Suprapubic skin (tissue), 4 donors: ENCODE measurements at places on chromosomes 13 and 19. TPM values are rescaled to one million over a fixed set of nuclear protein-coding genes. Genes with fewer than 3 reads are reported as not detected.

The GDF15 gene
- 0.57 TPM for total RNA-seq

The KLF2 gene
- total RNA-seq, result 38.8 TPM

The C19orf85 gene
- total RNA-seq, result not detected

GRCh38 chr13:45219938-45220375 lies 19.1 kb upstream of the KCTD4 start:
- H3K27ac ChIP-seq, result no peak overlapping the region
- H3K36me3 ChIP-seq, result no peaks in the 10 kb centered on the region
- no peak overlapping the region for H3K4me3 ChIP-seq
- no peaks in the 10 kb centered on the region for H3K27me3 ChIP-seq

GRCh38 chr19:41327076-41327575 lies 17.2 kb downstream of the CCDC97 start:
- H3K36me3 ChIP-seq, result peaks cover 17% of the 10 kb centered on the region
- H3K27me3 ChIP-seq, result no peaks in the 10 kb centered on the region
- peak overlapping the region; percentile 74 for H3K27ac ChIP-seq
- H3K4me3 ChIP-seq, result peak overlapping the region; percentile 43
- DNase-seq, result no peak

DNA sequence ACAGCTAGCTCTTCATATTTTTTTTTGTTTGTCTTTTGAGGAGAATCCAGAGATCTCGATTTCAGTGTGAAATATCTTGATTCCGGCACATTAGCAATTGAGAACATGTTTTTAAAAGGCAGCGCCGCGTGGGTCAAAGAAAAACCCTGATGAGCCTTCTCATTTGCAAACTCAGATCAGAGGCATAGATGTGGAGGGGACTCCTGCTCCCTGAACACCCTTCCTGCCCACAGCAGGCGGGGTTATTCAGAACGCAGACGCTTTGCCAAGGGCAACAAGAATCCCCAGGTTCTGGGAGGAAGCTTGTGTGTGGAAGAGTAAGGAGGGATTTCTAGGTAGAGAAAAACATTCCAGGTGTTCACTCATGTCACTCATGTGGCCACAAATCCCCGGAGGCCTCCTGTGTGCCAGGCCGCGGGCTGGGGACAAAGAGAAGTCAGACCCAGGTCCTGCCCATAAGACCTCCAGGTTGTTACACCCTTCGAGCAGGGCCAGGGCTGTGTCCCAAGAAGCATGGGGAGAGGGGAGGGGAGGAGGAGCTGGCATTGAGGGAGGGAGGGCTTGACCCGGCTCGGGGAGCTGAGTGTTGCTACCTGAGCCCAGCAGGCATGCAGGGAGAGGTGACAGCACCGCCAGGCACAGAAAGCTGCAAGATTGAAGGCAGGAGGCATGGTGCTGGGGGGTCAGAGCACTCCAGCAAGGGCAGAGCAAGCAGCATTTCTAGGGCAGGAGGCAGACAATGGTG lies 15.9 kb upstream of the IGLON5 start:
- no peak overlapping the region for H3K27ac ChIP-seq
- peaks cover 39% of the 10 kb centered on the region for H3K27me3 ChIP-seq
- DNase-seq, result peak; percentile 44
- no peak overlapping the region for H3K4me3 ChIP-seq

GRCh38 chr13:93505104-93505952 lies 278.7 kb downstream of the GPC6 start:
- DNase-seq, result no peak
- H3K27me3 ChIP-seq, result no peaks in the 10 kb centered on the region
- no peak overlapping the region for H3K4me3 ChIP-seq
- no peaks in the 10 kb centered on the region for H3K36me3 ChIP-seq
- H3K27ac ChIP-seq, result no peak overlapping the region

DNA sequence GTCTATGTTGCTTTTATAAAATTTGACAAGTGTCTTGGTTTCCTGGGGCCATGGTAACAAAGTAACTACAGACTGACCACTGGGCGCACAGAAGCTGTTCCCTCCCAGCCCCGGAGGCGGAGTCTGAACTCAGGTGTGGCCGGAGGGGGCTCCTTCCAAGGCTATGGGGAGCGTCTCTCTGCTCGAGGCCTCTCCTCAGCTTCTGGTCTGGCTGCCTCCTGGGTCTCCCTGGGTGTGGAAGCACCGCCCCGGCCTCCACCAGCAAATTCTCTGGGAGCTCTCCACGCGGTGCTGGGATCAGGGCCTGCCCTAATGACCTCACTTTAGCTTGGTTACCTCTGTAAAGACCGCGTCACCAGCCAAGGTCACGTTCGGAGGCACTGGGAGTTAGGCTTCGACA lies 45.7 kb upstream of the F7 start:
- H3K27me3 ChIP-seq, result no peaks in the 10 kb centered on the region
- H3K27ac ChIP-seq, result no peak overlapping the region
- H3K36me3 ChIP-seq, result peaks cover 21% of the 10 kb centered on the region
- H3K4me3 ChIP-seq, result no peak overlapping the region
- DNase-seq, result no peak

DNA sequence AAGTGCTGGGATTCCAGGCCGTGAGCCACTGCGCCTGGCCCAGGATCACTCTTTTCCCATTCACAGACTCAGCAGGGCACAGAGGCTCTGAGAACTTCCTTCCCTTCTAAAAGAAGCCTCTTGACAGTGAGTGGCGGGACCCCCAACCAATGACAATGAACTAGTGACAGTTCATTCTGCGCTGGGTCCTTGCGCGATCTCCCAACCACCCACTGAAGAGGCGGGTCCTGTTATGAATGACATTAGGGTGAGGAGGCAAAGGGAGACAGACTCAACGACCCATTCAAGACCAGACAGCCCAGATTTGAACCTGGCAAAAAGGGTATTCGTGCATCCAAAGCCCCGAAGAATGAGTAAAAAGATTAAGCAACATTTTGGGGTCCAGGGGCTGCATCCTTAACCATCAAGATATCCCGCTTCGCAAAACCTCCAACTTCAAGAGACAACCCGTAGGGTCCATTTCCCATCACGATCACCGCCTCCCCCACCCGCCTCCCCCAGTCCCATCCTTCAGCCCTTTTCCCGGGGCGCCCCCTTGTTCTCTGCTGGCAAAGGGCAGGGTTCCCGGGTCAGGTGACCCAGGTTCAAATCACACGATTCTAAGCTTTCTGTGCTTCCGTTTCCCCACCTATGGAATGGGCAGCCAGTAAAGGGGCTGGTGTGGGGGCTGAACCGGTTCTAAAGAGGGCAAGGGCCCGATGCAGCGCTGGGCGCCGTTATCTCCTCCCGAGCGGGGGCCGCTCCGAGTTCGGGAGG lies 719 bp downstream of the SUGP2 start:
- H3K27me3 ChIP-seq, result no peaks in the 10 kb centered on the region
- peak; percentile 91 for DNase-seq
- H3K36me3 ChIP-seq, result peaks cover 27% of the 10 kb centered on the region
- peak overlapping the region; percentile 83 for H3K4me3 ChIP-seq

- no peaks in the 10 kb centered on the region for H3K4me1 ChIP-seq
- H3K4me3 ChIP-seq, result no peak overlapping the region
- H3K27ac ChIP-seq, result no peak overlapping the region
- H3K27me3 ChIP-seq, result peaks cover 12% of the 10 kb centered on the region
- DNase-seq, result no peak
- H3K36me3 ChIP-seq, result no peaks in the 10 kb centered on the region
Measured at GRCh38 chr19:29741776-29742175, 26.7 kb upstream of the C19orf12 start.

- no peaks in the 10 kb centered on the region for H3K27me3 ChIP-seq
- no peak overlapping the region for H3K4me3 ChIP-seq
- no peak overlapping the region for H3K27ac ChIP-seq
- H3K36me3 ChIP-seq, result no peaks in the 10 kb centered on the region
Measured at GRCh38 chr19:18368504-18369222, 17.3 kb upstream of the GDF15 start.

GRCh38 chr19:6510618-6511017 lies 8.5 kb upstream of the TUBB4A start:
- H3K27me3 ChIP-seq, result no peaks in the 10 kb centered on the region
- peaks cover 9% of the 10 kb centered on the region for H3K4me1 ChIP-seq
- H3K27ac ChIP-seq, result no peak overlapping the region

- H3K27me3 ChIP-seq, result no peaks in the 10 kb centered on the region
- no peaks in the 10 kb centered on the region for H3K36me3 ChIP-seq
- no peak overlapping the region for H3K4me3 ChIP-seq
- no peaks in the 10 kb centered on the region for H3K4me1 ChIP-seq
- DNase-seq, result no peak
- H3K27ac ChIP-seq, result no peak overlapping the region
Measured at GRCh38 chr13:62173958-62174357, 758.3 kb upstream of the PCDH20 start.

- H3K36me3 ChIP-seq, result no peaks in the 10 kb centered on the region
- H3K27me3 ChIP-seq, result no peaks in the 10 kb centered on the region
- no peaks in the 10 kb centered on the region for H3K4me1 ChIP-seq
- no peak overlapping the region for H3K4me3 ChIP-seq
Measured at GRCh38 chr13:44180876-44181536, 192.6 kb upstream of the SERP2 start.

- no peak overlapping the region for H3K27ac ChIP-seq
- no peak overlapping the region for H3K4me3 ChIP-seq
- no peaks in the 10 kb centered on the region for H3K36me3 ChIP-seq
- DNase-seq, result peak; percentile 45
- H3K27me3 ChIP-seq, result peaks cover 71% of the 10 kb centered on the region
- no peaks in the 10 kb centered on the region for H3K4me1 ChIP-seq
Measured at GRCh38 chr19:41703602-41704293, 4.7 kb upstream of the CEACAM5 start.

DNA sequence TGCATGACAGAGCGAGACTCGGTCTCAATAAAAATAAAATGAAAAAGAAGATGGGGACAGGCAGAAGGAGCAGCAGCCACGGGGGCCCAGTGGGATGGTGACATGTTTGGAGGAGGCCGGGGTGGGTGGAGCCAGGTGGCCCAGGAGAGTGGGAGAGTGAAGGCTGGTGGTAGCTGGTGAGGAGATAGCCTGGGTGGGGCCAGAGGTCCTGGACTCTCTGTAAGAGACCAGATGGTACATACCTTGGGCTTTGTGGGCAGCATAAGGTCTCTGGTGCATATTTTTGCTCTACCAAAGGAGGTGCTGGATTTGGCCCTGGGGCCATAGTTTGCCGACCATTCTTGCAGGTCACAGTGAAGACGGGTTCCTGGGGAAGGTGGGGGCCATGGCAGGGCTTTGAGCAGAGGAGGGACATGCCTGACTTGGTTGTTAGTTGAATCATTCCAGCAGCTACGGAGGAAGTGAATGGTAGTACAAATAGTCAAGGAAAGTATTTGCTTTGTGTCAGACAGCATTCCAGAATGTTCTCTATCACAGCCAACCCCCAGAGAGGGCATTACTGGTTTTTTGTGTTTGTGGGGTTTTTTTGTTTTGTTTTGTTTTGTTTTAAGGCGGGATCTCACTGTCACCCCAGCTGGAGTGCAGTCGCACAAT lies 69.1 kb downstream of the ARHGEF18 start:
- H3K4me3 ChIP-seq, result no peak overlapping the region
- no peaks in the 10 kb centered on the region for H3K27me3 ChIP-seq
- H3K27ac ChIP-seq, result no peak overlapping the region

GRCh38 chr19:29079356-29080032 lies 133.5 kb downstream of the UQCRFS1 start:
- peaks cover 4% of the 10 kb centered on the region for H3K27me3 ChIP-seq
- H3K27ac ChIP-seq, result no peak overlapping the region
- no peaks in the 10 kb centered on the region for H3K36me3 ChIP-seq
- no peak for DNase-seq
- no peak overlapping the region for H3K4me3 ChIP-seq

- no peak overlapping the region for H3K27ac ChIP-seq
- H3K27me3 ChIP-seq, result peaks cover 18% of the 10 kb centered on the region
- no peak for DNase-seq
- H3K4me3 ChIP-seq, result no peak overlapping the region
- peaks cover 2% of the 10 kb centered on the region for H3K4me1 ChIP-seq
- H3K36me3 ChIP-seq, result no peaks in the 10 kb centered on the region
Measured at GRCh38 chr19:17784201-17785008, 10.5 kb upstream of the B3GNT3 start.

DNA sequence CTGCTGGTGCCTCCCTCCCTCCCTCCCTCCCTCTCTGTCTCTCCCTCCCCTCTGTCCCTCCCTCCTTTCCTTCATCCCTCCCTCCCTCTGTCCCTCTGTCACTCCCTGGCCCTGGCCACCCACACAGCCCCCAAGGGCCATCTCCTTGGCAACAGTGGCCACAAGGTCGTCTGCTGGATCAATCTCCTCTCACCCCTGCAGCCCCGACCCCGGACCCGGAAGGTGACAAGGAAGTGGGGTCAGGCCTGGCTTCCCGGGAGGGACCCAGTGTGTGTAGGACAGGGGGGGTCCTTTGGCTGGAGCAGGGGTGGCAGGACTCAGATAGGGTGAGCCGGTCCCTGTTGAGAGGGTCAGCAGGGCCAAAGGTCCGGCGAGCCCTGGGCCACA lies 21.9 kb upstream of the TCF3 start:
- no peaks in the 10 kb centered on the region for H3K36me3 ChIP-seq
- H3K27ac ChIP-seq, result no peak overlapping the region
- no peak overlapping the region for H3K4me3 ChIP-seq
- peaks cover 97% of the 10 kb centered on the region for H3K27me3 ChIP-seq

GRCh38 chr19:16040642-16041041 lies 35.7 kb upstream of the TPM4 start:
- DNase-seq, result no peak
- no peaks in the 10 kb centered on the region for H3K27me3 ChIP-seq
- no peak overlapping the region for H3K4me3 ChIP-seq
